Fibroblast of skin of left quadriceps (primary cell): ENCODE measurements at places on chromosomes 16 and 17.

DNA sequence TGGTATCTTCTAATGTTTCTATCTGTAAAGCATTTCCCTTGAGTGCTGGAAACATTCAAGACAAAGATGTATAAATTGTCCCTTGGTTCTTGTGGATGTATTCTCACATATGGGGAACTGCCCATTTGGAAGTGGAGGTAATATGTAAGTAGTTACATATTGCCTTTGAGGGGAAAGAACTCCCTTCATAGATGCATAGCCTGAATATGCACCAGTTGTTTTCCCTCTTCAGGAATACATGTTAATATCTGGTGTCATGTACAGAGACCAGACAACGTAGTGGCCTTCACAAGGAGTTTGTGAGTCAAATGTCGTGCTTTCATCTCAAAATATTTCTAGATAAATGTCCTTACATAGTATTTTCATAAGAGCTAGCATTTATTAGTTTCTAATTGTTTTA is 213.5 kb downstream of the BCAS3 start:
- DNase-seq, result no peak

DNA sequence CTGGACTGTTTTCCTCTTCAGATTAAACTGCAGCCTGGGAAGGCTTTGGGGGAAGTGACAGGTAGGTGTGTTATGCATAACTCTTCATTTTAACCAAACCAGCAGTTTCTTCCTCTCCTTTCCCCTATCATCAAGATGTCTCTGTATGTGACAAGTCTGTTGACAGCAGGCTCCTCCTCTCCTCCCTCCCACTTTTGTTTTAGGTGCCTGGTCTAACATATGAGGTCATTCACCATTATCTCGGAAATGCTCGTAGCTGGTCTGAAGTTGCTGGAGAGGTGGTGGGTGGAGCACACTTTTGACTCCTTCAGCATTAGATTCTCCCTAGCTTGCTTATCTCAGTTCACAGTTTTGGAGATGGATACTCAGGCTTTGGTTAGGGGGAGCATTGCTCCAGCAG is 571.0 kb upstream of the EEF2KMT start:
- no peak for DNase-seq

GRCh38 chr17:9242497-9242881 is 221.2 kb downstream of the NTN1 start:
- DNase-seq, result no peak

- no peak for DNase-seq
Observed at GRCh38 chr16:56909527-56909979, 22.4 kb upstream of the HERPUD1 start.

DNA sequence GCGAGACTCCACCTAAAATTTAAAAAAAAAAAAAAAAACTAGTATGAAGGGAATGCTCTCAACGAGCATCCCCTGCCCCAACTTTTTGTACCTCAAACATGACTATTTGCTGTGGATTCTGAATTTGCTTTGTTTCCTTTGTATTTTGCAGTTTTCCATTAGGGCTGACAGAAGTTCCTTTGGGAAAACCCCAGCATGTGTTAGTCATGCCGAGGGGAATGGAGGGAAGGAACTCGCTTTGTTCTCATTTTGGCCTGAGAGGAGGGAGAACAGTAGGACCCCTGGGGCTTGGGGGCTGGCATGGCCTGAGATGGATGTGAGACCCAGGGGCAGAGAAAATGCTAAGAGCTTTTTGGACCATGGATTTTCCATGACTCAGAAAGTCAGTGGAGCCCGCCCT is 20.5 kb downstream of the KRT9 start:
- no peak for DNase-seq

GRCh38 chr17:69637446-69638156 is 223.1 kb downstream of the MAP2K6 start:
- no peak for DNase-seq

- peak; percentile 24 for DNase-seq
Observed at GRCh38 chr17:62963296-62963695, 2.7 kb upstream of the TANC2 start.

GRCh38 chr16:56744996-56745640 is 15.2 kb downstream of the NUP93 start:
- no peak for DNase-seq

DNA sequence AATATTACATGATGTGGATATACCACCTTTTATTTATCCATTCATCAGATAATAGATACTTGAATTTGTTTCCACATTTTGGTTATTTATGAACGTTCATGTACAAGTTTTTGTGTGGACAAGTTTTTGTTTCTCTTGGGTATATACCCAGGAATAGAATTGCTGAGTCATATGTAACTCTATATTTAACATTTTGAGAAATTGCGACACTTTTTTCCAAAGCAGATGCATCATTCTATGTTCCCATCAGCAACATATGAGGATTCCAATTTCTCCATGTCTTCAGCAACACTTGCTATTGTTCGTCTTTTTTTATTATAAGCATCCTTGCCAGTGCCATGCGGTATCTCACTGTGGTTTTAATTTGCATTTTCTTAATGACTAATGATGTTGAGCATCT is 93.9 kb downstream of the GSG1L start:
- no peak for DNase-seq

- peak; percentile 40 for DNase-seq
Observed at GRCh38 chr17:70365091-70365583, 195.8 kb downstream of the KCNJ2 start.

DNA sequence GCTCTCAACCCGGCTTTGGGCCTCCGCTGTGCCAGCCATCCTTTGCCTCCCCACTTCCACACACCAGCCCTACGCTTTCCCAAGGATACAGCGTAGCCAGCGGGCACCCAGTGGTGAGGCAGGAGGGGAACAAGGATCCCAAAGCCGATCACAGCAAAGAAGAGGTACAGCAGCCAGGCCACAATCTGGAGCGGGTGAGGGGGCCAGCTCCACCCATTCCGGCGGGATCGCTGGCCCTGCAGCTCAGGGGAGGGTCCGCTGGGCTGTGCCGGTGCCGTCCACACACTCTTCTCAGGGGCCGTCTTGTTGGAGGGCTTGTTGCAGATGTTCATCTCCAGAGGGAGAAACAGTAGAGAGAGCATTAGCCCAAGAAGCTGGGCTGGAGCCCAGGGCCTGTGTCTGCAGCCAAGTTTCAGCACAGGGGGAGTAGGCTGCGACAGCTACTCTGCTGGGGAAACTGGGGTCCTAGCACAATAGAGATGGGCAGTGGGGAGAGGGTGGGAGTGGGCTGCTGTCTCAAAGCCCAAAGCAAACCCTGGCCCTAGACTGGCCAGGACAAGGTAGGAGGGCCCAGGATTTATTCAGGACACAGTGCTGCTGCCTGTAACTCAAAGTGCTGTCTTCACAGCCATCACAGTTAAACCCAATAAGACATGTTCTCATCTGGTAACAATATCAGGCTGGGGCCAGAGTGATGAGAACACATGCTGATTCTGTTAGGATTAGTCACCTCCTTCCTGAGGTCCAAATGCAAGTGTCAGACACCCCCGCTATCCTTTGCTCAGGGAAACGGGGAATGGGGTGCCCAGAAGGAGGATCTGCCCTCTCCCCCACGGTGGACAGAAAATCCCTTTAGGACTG is 9.9 kb downstream of the ZDHHC1 start:
- peak; percentile 80 for DNase-seq

GRCh38 chr17:27224526-27225315 is 69.2 kb upstream of the WSB1 start:
- DNase-seq, result no peak

DNA sequence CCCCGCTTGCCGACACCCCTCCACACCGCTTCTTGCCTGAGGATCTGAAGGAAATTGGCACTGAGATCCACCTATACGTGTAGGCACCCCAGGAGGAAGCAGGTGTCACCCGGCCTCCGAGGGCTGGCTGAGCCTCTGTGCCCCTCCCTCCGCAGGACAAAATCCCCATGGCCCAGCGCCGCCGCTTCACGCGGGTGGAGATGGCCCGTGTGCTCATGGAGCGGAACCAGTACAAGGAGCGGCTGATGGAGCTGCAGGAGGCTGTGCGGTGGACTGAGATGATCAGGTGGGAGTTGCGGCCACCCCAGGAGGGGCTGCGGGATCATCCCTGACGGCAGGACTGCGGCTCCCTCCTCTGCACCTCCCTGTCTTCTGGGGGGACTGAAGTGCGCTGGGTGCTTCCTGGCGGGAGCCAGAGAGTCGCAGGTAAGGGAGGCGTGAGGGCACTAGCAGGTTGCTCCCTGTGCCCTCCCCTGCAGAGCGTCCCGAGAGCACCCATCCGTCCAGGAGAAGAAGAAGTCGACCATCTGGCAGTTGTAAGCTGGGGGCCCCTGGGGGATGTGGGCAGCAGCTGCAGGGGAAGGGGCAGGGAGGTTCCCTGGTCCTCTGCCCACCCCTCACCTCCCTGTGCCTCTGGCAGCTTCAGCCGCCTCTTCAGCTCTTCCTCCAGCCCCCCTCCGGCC is 9.0 kb downstream of the NME3 start:
- DNase-seq, result no peak

DNA sequence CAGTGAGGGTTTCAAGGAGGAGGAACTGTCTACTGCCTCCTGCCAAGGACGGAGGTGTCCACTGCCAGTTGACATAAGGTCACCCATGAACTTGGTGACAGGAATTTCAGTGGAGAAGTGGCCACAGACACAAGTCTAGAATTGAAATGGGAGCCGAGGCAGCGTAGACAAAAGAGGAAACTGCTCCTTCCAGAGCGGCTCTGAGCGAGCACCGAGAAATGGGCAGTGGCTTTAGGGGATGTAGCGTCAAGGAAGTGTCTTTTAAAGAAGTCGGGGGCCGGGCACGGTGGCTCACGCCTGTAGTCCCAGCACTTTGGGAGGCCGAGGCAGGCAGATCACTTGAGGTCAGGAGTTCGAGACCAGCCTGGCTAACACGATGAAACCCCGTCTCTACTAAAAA is 3.1 kb upstream of the SERPINF1 start:
- DNase-seq, result no peak

GRCh38 chr16:27892879-27893278 is 170.6 kb downstream of the GSG1L start:
- DNase-seq, result no peak

DNA sequence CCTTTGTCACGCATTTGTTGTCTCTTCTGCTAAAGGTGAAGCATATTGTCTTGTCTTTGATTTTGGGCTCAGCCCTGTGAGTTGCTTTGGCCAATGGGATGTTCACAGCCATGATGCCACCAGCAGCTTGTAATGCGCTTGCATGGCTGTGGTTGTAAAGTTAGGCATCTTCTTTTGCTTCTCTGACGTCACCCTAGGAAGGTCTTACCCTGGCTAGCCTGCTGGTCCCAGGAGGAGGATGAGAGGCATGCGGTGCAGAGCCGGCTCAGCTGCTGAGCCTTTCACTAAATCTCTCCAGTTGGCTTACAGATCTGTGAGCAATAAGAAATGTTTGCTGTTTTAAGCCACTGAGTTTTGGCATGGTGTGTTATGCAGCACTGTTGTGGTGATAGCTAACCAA is 40.8 kb downstream of the IRX6 start:
- DNase-seq, result no peak

- no peak for DNase-seq
Observed at GRCh38 chr17:47243737-47244598, 9.7 kb upstream of the ITGB3 start.

DNA sequence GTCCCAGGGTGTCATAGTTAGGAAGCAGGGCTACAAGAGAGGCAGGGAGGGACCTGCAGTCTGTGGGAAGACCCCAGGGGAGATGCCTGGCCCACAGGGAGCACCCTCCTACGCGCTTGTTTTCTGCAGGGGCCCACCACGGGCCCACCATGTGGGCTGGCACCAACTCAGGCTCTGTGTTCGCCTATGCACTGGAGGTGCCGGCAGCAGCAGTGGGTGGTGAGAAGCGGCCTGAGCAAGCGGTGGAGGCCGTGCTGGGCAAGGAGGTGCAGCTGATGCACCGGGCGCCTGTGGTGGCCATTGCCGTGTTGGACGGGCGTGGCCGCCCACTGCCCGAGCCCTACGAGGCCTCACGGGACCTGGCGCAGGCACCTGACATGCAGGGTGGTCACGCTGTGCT is 15.0 kb downstream of the LLGL1 start:
- no peak for DNase-seq

DNA sequence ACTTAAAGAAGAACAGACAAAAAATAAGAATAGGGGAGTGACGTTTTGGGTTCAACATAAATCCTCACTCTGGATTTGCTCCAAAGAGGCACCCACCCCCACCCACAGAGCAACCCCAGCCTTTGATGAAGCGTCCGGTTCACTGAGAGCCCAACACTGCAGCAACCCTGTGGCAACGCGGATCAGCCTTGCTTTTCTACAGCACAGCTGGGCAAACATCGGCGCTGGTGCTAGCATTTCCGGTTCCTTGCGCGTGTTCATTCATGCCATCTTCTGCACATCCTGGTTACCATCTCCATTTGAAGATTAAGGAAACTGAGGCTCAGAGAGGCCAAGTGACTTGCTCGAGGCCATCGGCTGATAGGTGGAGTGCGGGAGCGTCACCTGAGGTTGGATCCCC is 8.7 kb upstream of the GINS2 start:
- DNase-seq, result no peak

DNA sequence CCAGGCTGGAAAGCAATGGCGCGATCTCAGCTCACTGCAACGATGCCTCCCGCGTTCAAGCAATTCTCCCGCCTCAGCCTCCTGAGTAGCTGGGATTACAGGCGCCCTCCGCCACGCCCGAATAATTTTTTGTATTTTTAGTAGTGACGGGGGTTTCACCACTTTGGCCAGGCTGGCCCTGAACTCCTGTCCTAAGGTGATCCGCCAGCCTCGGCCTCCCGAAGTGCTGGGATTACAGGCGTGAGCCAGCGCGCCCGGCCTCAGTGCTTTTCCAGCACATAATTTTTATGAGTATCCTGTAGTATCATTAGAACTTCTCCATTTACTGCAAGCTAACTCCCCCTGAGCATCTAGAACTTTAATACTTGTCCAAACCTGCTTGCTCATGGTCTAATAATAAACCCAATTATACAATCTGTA is 1.8 kb downstream of the UBE2G1 start:
- DNase-seq, result no peak

- no peak for DNase-seq
Observed at GRCh38 chr16:24838554-24839266, 7.1 kb upstream of the SLC5A11 start.

GRCh38 chr17:48219617-48220016 is 112.1 kb downstream of the SNX11 start:
- no peak for DNase-seq

GRCh38 chr17:50213026-50214022 is 11.9 kb upstream of the COL1A1 start:
- no peak for DNase-seq

GRCh38 chr17:47807421-47807820 is 14.2 kb downstream of the OSBPL7 start:
- no peak for DNase-seq

DNA sequence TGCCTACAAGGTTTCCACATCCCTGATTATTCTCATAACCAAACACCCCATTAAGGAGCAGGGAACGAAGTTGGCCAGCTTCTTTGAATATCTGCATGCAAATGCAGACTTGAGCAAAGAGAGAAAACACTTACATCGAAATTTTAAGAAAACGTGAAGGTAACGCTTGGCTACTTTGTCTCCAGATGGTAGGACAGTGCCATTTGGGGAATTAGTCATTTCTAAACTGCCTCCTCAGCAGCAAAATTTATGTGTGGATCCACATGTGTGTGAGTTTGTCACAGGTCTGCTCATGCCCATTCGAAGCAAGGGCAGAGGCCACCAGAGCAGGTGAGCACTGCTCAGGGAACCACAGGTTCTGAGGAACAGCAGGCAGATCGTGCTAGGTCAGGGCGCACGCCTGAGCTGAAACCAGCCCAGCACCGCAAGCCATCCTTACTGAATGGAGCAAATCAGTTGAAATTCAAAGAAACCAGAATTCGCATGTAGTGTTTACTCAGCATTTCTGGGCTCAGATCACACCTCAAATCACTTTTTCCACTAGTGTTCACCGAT is 80.1 kb downstream of the SOCS1 start:
- DNase-seq, result no peak

- DNase-seq, result no peak
Observed at GRCh38 chr16:13238182-13238581, 336.8 kb downstream of the SHISA9 start.

GRCh38 chr17:79542718-79543117 is 68.1 kb downstream of the RBFOX3 start:
- DNase-seq, result no peak
